Right kidney (tissue), 9 donors: ENCODE measurements at places on chromosomes 5 and 9.

GRCh38 chr5:93746406-93747056, 5.1 kb upstream of the POU5F2 start:
- no peak for DNase-seq

GRCh38 chr5:538801-539468, 14.7 kb upstream of the SLC9A3 start:
- no peak for DNase-seq

DNA sequence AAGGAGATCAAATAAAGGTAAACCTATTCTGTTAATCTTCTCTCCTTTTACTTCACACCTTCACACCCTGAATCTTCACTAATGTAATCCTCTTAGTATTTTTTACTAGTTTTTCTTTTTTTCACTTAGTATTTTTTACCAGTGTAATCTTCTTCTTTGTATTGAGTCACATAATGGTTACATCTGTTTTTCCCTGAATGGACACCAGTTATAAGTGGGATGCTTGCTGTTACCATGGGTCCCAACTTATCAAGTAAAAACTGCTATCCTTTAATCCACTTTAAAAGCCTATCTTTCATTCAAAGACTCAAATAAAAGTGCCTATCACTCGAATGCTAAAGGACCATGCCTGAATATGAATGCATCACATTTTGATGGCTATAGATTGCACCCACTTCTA, 15.1 kb downstream of the ZFAND5 start:
- no peak for DNase-seq

DNA sequence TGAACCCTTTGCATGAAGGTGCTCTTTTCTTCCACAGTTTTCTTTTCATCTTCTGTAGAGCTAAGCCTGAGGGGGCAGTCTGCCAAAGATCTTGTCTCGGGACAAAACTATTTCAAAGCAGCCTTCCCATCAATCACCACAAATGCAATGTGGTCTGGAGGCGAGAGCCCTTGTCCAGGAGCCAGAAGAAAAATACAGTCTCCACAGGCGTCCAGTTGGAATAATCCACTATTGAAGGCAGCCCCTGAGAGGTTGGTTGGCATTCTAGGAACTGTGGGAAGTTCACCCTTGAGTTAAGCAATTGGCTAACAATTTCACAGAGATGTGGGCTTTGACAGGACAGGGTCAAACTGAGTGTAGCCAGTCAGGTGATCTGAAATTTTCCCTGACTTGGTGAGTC, 72.0 kb downstream of the SEMA6A start:
- no peak for DNase-seq

GRCh38 chr9:115291841-115292240, 173.9 kb upstream of the TNC start:
- no peak for DNase-seq
